ENCODE measurements at places on chromosomes 6 and 20.

- peak; percentile 53 for DNase-seq
Measured at GRCh38 chr6:56314683-56315523, 67.5 kb upstream of the COL21A1 start.

DNA sequence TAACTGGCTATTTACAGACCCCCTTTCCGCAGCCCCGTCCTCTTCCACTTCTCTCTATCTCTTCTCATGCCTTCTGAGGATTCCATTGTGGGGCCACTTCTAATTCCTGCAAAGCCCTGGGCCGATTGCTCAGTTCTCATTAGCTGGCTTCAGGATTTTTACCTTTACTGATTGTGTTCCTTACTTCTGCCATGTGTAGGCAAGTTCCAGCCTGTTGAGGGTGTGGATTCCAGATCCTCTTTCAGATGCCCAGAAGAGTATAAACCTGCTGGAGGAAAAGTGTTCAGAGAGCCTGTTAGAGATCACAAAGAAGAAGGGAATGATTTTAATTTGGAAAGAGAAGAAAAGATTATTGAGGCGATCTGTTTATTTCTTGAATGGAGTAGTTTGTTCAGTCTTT is 5.4 kb downstream of the DSE start:
- no peak for DNase-seq

DNA sequence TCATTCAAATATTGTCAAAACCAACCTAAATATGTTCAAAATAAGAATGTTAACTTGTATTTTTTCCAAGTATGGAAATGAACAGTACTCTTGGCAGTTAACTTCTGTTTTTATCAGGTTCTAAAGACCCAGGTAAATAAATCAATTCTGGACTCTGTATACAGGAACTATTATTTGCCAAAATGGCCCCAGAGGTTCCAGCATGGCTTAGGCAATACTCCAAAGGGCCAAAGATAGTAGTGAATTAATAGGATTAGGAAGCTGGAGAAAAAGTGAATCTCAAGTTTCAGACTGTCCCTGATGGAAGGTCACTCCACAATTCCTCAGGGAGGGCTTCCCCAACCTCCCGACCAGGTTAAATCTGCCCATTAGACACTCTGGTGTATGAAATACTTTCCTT is 6.7 kb downstream of the BACH2 start:
- DNase-seq: no peak

DNA sequence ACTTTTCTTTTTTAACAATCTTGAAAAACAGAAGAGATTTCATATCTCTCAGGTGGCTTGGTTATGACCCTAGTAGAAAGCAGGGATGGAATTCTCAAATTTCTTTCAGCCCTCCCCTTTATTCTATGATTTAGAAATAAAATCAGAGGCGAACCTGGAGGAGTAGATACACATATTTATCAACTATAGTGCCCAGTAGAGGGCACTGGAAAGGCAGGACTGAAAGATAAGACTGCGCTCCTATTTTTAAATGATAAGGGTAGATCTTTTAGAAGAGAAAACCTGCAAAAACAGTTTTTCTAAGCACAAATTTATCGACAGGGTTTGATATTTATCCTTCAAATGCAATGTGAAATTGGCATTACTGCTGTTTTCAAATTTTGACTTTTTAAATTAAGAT is 1296.6 kb downstream of the EPHA7 start:
- DNase-seq: no peak

DNA sequence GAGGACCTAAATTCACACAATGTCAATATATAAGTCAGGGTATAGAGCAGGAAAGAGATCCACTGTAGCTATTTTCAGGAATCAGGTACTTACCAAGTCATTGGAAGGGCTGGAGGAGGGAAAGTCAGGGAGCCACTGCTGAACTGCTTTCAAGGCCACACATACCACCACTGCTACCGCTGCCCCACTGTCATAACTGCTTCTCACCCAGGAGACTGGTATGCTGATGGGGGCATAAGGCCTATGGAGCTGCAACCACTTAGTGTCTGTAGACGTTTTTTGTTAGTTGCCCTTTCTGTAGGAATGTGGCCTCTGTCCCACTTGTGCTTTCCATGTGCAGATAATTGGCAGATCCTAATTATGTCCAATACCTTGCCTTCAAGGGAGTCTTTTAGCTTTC is 5.4 kb downstream of the SMAP1 start:
- no peak for DNase-seq

DNA sequence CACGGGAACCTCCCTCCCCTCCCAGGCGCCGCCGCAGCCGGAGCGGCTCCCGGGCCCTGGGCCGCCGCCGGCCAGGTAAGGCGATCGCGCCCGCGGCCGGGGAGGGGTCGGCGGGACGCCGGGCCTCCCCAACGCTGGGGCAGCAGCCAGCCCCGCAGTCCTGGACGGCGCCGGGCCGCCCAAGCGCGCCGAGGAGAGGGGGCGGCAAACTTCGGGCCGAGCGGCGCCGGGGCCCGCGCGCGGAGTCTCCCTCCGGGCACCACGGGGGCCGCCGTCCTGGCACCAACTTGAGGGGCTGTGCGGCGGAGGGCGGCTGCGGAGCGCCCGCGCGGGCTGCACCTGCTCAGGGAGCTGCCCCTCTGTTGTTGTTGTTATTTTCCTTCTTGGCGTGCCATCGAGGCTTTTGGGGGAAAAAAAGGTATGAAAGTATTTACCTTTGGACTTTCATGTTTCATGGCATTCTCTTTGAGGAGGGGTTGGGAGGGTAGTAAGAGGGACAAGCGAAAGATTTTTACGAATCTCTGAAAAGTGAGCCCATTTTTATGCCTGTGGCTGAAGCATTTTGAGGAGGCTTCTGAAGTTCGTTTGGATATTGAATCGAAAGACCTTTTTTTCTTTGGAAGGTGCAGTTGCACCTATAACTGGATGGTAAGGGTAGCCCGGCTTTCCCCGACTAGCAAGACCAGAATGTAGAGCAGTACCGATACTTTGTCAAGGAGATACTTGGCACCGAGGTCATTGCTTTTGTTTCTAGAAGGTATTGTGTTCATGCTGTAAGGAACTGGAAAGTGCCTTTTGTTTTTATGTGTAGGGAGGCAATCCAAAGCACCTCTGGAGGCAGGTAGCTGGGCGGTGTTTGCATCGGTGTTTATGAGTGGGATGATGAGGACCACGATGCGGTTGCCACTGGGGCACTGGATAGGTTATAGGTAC is at the start of gene RNF182:
RNF182 (plus strand) TSS at position 4 of the 933 bp plus-strand sequence. CDS start 52,168 bp downstream, outside the sequence.
- peak; percentile 88 for DNase-seq

DNA sequence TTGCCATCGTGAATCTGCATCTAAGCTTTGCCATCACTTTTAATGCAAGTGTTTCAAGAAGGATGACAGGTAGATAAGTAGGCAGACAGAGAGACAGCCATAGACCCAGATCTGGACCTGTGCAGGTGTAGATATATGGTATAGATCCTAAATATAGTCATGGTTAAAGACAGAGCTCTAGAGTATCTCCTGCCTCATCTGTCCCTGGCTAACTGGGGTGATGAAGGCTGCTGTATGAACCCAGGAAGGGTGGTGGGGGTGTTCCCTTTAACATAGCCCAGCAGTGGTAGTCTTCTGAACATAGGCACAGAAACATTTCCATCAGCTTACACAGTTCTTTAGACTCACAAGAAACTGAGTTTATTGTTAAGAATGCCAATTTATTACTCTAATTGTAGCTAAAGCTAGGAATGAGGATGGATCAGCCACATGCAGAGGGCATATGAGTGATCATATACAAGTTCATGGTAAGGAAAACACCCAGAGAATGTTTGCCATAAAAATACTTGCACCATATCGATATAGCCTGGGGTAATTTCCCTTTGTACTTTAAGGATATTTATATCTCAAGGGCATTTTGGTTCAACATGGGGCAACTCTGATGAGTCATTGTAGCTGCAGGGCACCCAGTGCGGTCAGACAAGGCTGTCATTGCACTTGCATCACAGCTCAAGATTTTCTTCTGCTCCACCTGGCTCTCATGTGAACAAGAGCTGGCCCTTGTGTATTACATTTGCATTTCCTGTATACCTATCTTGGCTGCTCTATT is 587.2 kb downstream of the EPM2A start:
- peak; percentile 25 for DNase-seq

- DNase-seq: no peak
Measured at GRCh38 chr6:61606500-61606899, 679.5 kb downstream of the KHDRBS2 start.

- DNase-seq: no peak
Measured at GRCh38 chr6:36117658-36118549, 12.4 kb upstream of the MAPK13 start.

DNA sequence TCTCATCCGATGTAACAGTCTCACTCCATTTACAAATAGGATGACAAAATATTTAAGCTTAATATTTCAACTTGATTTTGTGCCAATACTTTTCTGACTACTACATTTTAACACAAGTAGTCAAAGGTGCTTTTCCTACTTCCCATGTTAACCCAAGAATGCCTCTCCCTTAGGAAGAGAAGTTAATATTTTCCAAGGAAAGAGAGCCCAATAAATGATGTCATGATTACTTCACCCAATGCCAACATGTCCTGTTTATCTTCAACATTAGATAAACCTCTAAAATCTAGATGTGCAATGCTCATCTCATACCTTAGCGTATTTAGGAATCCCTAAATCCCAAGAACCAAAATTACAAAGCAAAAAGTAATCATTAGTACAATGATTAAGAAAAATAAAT is 156.7 kb upstream of the TENT5A start:
- no peak for DNase-seq

- DNase-seq: no peak
Measured at GRCh38 chr6:168171673-168172353, 92.8 kb upstream of the FRMD1 start.

- DNase-seq: no peak
Measured at GRCh38 chr6:81682858-81683620, 69.4 kb downstream of the TENT5A start.

DNA sequence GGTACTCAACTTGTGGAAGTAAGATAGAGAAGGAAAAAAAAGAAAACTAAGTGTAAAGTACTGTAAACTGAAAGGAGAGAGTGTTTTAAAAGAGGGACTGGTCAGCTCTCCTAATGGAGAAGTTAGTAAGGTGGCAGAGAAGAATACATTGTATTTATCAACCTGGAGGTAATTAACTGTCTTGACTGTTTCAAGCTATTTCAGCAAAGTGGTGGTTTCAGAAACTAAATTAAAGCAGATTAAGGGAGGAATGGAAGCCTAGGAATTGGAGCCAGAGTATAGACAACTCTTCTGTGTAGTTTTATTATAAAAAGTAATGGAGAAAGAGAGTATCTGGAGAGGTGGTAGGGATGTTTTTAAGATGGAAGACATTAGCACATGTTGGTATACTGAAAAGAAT is 2.7 kb upstream of the PHF10 start:
- no peak for DNase-seq

DNA sequence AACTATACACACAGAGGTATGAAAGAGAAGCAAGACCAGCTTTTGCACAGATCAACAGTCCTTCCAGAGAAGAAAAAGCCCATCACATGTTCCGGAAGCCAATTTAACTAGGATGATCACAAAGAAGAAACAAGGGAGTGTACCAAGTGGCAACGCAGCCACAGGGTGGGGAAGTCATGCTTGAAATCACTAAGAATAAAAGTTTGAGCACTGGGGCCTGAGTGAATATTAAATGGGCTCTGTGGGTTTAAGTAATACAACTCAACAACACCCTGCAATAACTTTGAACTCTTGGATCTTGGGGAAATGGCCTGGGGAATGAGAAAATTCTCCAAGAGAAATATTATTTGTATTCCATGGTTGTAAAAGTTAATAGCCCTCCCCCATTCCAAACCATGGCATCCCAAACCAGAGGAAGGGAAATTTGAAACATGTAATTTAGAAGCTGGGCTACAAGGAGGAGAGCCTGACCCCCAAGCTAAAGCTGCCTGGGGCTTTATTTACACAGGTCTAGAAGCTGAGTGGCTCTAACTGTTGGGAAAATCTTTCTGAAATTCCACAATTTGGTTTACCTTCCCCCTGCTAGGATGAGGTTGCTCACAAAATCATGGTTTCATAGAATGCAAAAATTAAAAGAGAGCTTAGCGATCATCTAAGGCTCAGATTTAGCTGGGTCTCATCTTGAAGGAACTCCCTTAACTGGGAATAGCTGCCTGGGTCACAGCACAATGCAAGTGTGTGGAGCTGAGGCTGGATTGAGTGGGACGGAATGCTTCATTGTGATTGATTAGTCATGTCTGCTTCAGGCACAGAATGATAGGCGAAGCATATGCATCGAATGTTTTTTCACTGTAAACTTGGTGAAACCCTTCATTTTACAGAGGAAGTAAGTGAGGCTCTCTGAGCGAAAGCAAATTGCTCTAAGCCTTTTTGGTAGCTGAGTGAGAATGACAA is 143.6 kb downstream of the BMP7 start:
- DNase-seq: no peak

- DNase-seq: no peak
Measured at GRCh38 chr6:108989700-108990099, 104.9 kb downstream of the SESN1 start.

GRCh38 chr20:62715201-62715600 is 6.6 kb downstream of the NTSR1 start:
- no peak for DNase-seq

GRCh38 chr20:5136096-5136495 is 9.3 kb downstream of the CDS2 start:
- DNase-seq: no peak

- DNase-seq: no peak
Measured at GRCh38 chr6:85285114-85285513, 164.8 kb upstream of the NT5E start.

- peak; percentile 70 for DNase-seq
Measured at GRCh38 chr20:49712996-49713752, 504 bp downstream of the B4GALT5 start.

DNA sequence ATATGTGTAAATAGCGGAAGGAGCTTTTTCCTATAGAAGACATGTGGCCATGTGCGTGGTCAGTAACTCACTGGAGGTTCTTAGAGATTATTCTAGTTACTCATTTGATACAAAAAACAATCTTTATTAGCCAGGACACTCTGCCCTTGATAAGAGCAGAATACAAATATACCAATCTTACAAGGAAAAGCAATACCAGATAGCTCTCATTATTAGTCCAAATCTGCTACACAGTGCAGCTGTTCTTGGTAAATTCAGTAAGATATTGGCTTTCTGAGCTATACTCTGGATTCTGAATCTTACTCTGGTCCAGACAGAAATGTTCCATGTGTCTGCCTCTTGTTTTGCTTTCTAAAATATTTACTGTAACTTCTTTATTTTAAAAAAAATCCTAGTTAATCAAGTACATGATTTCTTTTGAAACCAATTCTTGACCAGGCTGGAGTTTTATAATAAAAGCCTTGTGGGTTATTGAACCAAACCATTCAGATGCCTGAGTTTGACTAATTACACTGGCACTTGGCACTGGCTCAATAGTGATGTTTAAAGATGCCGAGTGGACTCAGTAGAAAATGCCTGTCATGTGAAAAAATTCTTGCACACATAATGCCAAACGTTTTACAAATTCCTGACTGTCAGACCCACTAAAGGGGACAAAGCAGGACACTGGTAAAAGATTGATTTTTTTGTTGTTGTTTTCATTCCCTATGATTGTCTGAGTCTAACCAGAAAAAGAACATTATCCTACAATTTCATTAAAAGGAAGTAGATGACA is 242.8 kb upstream of the TCF21 start:
- peak; percentile 61 for DNase-seq
